ENCODE measurements at places on chromosomes 16 and 17.

GRCh38 chr17:57455063-57455914 lies 199.0 kb downstream of the MSI2 start:
- peak; percentile 52 for DNase-seq

GRCh38 chr17:1623057-1623630 lies 5.5 kb downstream of the SLC43A2 start:
- peak; percentile 50 for DNase-seq

GRCh38 chr17:40283662-40284061 lies 4.0 kb upstream of the CDC6 start:
- no peak for DNase-seq

GRCh38 chr17:246226-246625 lies 64.8 kb upstream of the DOC2B start:
- DNase-seq, result no peak

- peak; percentile 98 for DNase-seq
Measured at GRCh38 chr17:74779948-74780400, 3.8 kb upstream of the NAT9 start.

DNA sequence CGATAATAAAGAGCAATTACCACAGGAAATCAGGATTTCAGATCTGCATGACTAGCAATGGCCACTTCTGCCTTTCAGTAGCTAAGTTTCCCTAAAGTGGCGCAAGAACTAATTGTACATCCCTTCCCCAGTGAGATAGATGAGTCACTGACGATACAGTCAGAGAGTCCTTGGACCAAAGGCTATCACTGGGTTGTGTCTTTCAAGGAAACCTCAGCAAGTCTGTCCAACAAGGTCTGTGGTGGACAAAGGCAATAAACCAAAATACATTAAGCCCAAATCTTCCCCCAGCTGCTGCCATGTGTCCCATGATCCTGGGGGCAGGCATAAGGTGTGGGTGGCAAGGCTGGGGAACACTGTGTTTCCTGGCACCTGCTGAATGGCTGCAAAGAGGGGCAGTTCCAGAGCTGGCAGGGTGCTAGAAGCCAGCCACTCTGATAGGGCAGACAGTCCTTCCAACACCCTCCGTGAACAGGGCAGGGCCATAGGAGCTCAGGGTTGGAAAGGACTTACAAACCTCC lies 20.5 kb upstream of the MTMR4 start:
- peak; percentile 89 for DNase-seq

All from inflammatory macrophage (primary cell).